Activated T-helper 1 cell treated with anti-CD3 and anti-CD28 coated beads, Interleukin-2, amount 50 U/mL, for 16 hours (primary cell): ENCODE measurements at places on chromosomes 1 and 21.

GRCh38 chr21:43882952-43883545 lies 18.0 kb downstream of the AGPAT3 start:
- DNase-seq = no peak

- DNase-seq = no peak
Measured at GRCh38 chr1:88088481-88088880, 595.6 kb upstream of the PKN2 start.

DNA sequence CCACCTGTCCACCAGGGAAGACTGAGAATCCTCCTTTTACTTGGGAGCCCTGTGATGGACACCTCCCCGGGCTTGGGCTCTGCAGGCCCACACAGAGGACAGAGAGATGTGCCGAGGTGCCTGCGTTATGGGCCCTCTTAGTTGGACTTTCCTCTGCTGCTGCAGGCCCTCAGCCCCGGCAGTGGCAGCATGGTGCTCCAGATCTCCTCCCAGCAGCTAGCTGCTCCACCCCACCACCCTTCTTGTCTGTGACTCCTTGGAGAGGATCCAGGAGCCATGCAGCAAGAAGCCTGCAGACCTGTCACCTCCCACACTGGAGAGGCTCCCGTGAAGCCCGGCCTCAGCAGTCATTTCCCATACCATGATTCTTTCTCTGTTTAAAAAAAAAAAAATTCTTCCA lies 27.4 kb downstream of the PHGDH start:
- no peak for DNase-seq

DNA sequence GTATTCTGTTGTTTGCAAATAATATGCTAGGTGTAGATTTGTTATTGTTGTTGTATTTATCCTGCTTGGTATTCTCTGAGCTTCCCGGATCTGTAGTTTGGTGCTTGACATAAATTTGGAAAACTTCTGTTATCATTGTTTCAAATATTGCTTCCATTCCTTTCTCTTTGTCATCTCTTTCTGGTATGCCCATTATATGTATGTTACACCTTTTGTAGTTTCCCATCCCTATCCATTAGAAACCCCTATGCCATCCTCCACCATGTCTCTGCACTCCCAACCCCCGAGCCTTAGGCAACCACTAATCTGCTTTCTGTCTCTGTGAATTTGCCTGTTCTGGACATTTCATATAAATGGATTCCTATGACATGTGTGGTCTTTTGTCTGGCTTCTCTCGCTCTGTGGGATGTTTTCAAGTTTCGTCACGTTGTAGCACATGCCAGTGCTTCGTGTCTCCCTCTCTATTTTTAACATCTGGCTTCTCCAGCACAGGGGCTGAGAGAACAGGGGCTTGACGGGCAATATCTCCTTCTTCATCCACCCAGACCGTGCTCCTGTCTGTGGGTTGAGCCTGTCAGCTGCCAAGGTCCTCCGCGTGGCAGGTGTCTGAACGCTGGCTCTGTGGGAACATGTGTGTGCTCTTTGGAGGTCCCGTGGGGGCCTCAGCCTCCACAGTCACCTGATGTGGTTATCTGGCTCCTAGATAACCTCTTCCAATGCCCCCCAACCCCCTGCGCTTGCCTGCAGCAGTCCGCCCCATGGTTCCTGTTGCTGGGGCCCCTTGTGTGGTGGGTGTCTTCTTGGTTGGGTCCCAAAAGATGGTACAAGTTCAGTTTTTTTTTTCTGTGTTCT lies 32.8 kb upstream of the MAN1C1 start:
- no peak for DNase-seq

- no peak for DNase-seq
Measured at GRCh38 chr1:153612755-153613331, at the start of gene S100A16. Gene S100A16, minus strand, starts transcription at chr1:153613137. Its CDS starts 4,986 bp downstream, at chr1:153608151.

DNA sequence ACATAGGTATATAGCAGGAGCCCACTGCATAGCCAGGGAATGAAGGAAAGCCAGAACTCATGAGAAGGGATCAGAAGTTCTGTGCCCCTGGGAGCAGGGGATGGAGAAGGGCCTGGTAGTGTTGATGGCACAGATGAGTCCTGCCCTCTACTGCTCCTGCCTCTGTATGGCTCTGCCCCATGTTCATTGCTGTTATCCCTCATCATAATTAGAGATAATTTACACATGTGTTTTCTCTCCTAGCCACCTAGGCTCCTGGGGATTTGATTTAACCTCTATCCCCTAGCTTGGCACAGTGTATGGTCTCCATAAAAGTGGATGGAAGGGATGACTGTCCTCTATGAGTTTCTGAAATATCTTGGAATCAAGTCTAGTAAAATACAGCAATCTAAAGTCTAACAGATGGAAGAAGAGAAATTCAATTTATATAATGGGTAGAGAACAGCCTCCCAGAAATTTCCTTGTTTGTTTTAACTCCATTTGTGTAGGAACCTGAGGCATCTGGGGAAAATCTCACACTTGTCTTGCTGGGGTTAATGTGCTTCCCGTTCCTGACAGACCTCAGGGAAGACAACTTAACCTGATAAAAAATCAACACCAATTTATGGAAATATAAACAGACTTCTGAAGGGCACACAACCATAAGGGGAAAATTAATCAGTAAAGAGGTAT lies 393.8 kb downstream of the HHAT start:
- no peak for DNase-seq

DNA sequence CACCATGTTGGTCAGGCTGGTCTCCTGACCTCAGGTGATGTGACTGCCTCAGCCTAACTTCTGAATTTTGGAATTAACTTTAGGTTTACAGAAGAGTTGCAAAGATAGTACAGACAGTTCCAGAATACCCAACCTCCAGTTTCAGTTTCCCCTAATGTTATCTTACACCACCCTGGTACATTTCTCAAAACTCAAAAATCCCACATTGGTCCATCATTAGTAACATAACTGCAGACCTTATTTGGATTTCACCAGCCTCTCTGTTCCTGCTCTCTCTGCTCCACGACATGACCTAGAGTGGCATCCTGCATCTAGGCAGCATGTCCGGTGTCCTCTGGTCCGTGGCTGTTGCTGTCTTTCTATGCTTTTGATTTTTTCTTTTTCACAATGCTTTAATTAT lies 5.0 kb upstream of the ZC3H12A start:
- DNase-seq = no peak

GRCh38 chr1:225480825-225481434 lies 53.1 kb upstream of the LBR start:
- DNase-seq = no peak

DNA sequence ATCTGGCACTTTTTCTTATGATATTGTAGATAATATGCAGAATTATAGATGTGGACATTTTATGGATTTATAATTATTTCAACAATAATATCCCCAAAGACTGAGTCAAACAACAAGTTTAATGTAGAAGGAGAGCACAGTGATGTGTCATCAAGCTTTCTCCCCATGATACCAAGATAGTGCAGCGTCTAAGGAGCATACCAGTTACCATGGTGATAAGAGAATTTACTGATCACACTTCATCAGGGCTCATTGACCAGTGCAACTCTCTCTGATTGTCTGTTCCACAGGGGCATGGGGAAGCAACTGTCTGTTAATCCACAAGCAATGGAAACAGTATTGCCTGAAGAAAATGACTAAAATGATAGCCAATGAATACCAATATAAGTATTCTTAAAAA lies 209.6 kb upstream of the DPYD start:
- no peak for DNase-seq

GRCh38 chr1:156281693-156282478 lies 739 bp downstream of the SMG5 start:
- no peak for DNase-seq

DNA sequence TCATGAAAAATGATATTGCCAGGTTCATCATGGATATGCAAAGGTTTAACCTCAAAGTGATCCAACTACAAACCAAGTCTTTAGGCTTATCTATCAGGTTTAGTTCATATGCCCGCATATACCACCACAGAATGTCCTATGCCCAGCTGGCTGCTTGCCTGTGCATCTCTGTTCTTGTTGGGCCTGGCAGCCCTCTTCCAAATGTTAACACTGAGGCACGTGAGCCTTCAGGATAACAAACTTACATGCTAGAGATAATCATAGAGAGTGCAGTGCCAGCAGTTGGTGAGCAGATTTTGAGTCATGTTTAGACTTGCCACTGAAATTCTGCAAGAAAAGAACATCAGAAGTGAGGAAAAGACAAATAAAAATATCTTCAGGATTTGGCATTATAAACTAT lies 607.9 kb upstream of the TMPRSS15 start:
- DNase-seq = no peak

DNA sequence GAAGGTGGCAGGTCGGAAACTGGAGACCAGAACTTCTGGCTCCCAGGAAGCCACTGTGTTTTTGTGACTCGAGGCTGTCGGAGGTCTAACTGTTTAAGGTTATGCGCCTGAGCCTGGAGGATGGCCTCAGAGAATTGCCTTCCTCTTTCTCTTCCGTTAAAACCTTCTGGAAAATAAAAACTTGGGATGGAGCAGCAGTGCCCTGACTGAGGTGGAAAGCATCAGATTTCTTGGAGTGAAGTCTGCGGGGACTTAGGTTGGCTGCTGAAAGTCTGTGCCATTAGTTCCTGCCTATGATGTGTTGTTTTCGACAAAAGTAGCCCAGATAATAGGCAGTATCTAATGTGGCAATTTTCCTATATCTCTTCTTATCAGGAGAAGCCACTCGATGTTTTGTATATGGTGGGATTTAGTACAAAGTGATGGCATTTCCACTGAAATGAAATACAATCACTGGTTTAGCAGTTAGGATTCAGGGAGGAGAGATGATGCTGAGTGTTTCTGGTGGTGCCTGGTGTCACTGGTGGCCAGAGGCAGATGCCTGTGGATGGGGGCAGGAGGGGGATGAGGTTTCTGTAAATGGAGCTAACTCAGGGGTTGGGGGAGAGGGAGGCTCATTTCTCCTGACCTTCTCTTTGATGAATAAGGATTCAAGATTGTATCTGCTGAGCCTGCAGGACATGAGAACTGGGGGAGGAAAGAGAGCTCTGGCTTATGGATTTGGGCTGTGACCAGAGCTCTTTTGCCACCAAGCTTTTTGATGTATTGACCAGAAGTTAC lies 150.8 kb downstream of the CAMTA1 start:
- DNase-seq = no peak

- no peak for DNase-seq
Measured at GRCh38 chr1:38915352-38915948, 26.2 kb downstream of the RHBDL2 start.

DNA sequence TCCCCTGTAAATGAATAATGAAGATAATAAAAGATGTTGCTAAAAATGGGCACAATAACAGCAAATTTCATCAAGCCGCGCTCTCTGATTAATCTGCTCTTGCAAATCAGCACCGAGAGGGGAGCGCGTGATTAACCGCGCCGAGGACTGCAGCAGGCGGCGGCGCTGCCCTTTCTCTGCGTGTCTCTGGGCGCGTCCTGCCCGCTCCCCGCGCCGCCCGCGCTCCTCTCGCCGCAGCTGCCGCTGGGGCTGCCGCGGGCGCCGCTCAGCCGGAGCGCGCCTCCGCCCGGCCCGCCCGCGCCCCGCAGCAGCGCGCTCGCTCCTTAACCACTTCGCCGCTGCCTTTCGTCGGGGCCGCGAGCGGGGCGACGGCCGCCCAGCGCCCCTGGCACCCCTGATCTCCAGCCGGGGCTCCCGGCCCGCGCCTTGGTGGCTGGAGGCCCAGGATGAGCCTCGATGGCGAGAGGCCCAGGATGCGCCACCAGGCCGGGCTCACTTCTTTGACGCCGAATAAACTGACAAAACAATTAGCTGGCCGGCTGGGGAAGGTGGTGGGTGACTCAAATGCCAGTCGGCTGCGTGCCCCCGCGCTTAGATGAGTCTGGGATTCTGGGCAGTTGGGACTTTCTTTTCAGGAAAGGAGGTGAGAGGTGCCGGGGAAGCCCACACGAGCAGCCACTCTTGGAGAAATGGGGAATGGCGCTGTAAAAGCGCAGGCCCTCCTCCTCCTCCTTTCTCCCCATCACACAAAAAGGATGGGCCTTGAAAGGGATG lies 221.4 kb upstream of the PKN2 start:
- DNase-seq = no peak

GRCh38 chr1:218467101-218468072 lies 122.3 kb downstream of the TGFB2 start:
- no peak for DNase-seq

- no peak for DNase-seq
Measured at GRCh38 chr1:53587252-53587988, 128.2 kb downstream of the DMRTB1 start.

GRCh38 chr1:175377394-175377793 lies 184.8 kb upstream of the KIAA0040 start:
- no peak for DNase-seq

DNA sequence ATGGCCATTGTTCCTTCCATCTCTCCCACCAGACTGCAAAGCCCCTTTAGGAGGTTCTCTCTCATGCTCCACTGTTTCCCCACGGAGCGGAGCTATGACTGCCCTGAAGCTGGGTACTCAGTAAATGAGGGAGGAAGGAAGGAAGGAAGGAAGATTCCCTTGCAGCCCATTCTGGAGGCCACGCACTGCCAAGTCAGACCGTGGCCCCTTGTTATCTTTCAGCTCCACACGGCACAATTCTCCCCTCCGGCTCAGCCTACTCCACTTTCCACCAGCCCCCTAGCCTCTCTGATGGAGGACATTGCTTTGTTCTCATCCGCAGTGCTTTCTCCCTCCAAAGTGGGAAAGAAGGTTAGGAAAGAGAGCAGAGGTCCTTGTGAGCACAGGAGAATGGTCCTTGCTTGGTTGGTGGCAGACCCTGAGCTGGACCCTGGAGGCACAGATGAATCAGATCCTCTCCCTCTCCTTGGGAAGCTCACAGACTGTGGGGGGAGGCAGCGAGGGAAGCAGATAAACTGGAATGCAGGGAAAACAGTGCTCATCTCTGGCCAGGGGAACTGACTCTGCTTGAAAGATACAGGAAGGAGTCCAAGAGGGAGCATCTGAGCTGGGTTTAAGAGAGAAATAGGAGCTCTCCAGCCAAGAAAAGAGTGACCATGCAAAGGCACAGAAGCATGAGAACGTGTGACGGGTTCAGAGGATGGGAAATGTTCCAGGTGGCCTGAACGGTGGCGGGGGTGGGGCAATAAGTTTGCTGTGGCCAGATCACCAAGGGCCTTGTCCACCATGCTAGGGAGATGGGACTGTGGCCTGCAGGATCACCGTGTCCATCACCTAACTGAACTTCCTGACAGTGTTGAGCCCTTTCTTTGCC lies 52.6 kb downstream of the GLIS1 start:
- no peak for DNase-seq

DNA sequence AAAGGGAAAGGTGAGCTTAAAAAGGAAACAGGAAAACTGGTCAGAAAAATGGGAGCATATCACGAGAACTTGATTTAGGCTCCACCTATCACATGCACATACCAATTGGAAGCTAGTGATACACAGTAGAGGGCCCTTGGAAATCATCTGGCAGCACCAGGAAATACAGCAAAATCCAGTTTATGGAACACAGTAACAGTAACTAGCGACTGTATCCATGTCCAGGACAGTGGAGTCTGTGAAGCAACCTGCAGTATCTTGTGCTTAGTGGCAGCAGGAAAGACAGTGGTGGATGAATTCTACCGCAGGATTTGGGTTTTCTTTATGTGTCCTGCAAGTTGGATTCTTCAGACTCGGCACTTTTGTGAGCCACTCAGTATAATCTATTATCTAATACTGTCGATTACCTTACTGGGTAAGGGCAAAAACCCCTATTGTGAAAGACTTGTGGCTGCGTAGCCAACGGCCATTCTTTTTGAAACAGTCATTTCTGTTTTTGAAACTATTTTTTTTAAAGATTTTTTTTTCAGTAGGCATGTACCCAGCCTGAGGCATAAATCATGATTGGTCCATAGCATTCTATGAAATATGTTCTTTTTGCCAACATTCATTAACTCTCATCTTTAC lies 1.6 kb upstream of the KDM4A start:
- no peak for DNase-seq
